ENCODE measurements at places on chromosomes 13 and 19. TPM values are rescaled to one million over a fixed set of nuclear protein-coding genes. Genes with fewer than 3 reads are reported as not detected.

GRCh38 chr19:49491804-49492572 lies 4.2 kb upstream of the RPS11 start:
- no peak for DNase-seq

Gene PTH2
- total RNA-seq: not detected

Gene TMEM147
- total RNA-seq: 63.7 TPM

Gene GRWD1
- total RNA-seq: 34.6 TPM

Gene SIGLEC8
- total RNA-seq: not detected

- no peak for DNase-seq
These were observed 2.3 kb downstream of the ZNF536 start for GRCh38 chr19:30374539-30374864.

Gene KCTD4
- not detected for total RNA-seq

Gene CEACAM7
- not detected for total RNA-seq

Gene DGKH
- total RNA-seq: 17.1 TPM

Gene ICAM5
- total RNA-seq: 1.2 TPM

- peak; percentile 53 for DNase-seq
These were observed 180.2 kb upstream of the TSC22D1 start for GRCh38 chr13:44756276-44756810.

DNA sequence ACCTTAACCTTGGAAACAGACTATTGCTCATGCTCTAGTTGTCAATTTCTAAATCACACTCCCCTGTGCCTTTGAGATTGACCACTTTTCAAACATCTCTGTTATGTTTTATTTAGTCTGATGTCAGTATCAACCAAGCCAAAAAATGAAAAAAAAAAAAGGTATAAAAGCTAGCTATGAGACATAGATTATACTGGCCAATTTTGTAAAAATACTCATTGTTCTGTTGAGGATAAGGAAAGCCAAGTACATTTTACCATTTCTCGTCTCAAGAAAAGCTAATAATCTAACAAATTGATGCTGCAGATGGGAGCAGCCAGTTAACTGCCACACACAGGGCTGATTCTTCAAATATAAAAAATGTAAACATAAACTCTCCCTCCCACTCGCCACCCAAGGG lies 572.6 kb upstream of the KLF12 start:
- no peak for DNase-seq

GRCh38 chr19:2969104-2969504 lies 8.3 kb upstream of the TLE6 start:
- peak; percentile 69 for DNase-seq

DNA sequence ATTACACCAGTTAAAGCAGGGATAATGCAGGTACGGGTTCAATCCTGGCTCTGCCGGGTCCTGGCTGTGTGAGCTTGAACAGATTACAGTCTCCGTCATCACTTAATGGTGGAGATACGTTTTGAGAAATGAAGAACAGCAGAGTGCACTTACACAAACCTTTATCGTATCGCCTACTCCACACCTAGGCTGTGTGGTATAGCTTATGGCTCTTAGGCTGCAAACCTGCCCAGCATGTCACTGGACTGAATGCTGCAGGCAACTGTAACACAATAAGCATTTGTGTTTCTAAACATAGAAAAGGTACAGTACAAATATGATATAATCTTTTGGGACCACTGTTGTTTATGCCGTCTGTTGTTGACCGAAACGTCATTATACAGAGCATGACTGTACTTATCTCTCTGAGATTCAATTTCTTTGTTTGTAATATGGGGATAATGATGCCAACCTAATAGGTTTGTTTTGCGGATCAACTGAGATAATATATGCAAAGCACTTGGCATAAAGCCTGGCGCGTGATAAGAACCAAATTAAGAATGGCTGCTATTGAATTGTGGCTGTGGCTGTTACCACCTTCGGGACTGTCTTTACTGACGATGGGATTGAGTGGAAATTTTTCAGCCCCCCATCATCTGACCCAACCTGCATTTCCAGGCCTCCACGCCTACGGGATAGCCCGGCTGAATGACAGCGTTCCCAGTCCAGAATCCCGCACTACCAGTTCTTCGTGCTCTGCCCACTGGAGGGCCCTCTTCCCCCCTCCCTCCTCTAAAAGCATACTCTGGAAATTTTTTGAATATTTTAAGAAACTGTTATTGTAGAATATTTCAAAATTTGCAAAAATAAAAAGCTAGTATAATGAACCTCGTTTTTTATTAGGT lies 11.2 kb downstream of the KRTDAP start:
- no peak for DNase-seq

DNA sequence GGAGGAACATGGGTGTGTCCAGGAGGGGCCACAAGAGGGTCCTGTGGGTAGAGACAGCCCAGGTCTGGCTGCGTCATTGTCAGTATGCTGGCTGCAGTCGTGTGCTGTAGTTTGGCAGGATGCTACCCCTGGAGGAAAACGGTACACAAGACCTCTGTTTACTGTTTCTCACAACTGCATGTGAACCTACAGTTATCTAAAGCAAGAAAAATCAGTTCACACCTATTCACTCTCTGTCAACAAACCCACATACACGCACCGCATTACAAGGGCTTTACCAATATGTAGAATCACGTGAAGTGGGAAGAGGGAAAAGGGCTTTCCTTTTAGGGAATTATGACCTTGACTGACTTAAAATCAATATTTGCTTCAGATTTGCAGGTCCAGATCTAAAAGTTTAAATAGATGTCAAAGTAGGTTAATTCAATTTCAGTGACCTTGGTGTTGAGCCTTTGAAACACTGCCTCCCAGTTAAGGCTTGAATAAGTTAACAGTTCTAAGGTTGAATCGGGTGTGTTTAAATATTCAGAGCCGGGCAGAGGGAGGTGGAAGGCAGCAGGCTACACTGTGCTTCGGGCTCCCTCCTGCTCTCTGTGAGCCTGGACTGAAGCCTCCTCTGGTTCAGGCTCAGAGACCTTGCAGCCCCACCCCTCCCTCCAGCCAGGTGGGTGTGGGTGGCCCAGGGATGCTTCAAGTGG lies 17.2 kb upstream of the MCF2L start:
- no peak for DNase-seq

DNA sequence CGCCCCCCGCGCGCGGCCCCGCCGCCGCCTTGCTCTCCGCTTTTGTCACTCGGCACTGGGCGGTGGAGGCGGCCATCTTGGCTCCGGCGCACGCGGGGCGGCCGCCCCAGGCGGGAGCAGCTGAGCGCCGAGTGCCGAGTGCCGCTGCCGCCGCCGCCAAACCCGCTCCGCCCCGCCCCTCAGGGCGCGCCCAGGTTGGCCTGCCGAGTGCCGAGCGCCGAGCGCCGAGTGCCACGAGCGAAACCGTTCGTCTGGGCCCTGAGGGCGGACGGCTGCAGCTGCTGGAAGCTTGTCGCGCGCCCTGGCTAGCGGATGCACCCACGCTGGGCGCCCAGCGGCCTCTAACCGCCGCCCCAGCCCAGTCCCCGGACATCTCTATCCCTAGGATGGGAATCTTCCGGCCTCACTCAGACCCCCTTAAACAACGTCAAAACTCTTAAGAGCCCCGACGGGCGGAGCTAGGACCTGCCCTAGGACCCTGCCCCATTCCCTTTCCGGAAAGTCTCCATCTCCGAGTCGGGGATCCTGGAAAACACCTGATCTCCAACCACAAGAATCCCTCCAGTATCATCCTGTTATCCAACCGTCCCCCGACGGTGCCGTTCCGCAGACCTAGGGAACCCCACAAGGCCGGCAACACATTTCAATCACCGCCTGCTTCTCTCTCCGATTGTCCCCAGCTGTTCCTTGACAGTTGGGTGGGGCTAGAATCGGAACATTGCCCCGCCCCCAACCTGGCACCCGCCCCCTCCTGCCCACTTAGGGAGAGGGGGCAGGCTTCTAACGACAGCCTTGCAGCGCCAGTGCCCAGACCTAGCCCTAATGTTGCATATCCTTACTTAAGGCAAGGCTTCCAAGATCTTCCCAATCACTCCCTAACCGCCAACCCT lies 14.1 kb upstream of the AKAP8L start:
- DNase-seq: peak; percentile 82
